AG04450 (cell line): ENCODE measurements at places on chromosomes 2 and 18.

DNA sequence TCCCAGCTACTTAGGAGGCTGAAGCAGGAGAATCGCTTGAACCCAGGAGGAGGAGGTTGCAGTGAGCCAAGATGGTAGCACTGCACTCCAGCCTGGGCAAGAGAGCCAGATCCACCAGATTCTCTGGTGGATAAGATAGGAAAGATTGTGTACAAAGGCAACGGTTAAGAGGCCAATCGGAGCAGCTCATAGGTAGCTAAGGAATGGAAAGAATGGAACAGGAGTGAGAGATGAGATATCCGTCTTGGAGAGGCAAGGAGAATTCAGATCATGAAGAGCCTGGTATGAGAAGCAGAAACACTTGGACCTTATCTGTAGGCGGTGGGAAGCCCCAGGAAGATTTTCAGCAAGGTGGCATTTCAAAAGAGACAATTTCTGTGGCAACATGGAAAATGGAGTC lies 27.1 kb downstream of the TTR start:
- no peak for DNase-seq

DNA sequence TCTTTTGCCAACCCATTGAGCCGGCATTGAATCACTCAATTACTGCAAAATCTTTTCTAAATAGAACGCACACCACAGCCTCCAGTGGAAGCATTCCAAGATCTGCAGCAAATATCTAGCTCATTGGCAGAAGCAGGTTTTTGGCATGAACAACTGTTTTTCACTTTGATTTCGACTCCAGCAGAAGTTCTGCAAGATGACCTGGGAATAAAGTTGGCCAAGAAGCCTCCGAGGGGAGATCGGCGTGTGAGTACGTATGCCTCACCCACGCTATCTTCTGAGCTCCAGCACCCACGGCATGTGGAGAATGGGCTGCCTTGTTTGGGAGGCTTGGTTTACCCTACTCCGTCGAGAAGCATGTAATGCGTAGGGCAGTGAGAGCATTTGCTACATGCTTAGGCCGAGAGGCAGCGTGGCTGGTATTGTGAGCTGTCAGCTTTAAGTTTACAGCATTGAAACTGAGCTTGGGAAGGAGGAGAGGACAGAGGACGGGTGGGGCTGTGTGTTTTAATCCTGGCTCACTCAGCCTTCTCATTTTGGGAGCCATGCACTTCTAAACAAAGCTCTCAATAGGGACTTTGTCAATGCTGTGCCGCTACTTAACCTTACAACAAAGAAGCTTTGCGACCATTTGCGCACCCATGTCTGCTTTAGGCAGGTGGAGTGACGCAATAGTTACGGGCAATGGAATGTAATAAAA lies 10.5 kb downstream of the PCARE start:
- DNase-seq = peak; percentile 49

GRCh38 chr2:157231476-157231875 lies 26.0 kb upstream of the GALNT5 start:
- no peak for DNase-seq

DNA sequence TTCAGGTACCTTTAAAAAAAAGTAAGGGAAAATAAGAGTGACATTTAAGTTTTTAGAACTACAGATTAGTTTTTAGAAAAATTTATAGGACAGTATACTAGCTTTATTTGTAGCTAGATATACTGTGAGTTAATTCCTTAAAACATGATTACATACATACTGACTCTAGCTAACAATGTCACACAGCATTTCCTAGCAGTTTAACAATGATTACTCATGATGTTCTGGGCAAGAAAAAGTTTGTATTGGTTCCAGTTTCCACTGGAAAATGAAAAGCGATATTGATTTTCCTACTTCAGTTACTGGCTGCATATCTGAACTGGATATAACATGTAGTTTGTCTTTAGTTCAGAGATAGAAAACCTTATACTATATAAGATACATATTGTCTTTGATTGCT lies 19.4 kb downstream of the SLC39A6 start:
- no peak for DNase-seq

- no peak for DNase-seq
These were observed 36.3 kb downstream of the SMAD2 start for GRCh38 chr18:47893939-47894699.

- no peak for DNase-seq
These were observed 15.5 kb downstream of the HEATR5B start for GRCh38 chr2:37068686-37069085.

DNA sequence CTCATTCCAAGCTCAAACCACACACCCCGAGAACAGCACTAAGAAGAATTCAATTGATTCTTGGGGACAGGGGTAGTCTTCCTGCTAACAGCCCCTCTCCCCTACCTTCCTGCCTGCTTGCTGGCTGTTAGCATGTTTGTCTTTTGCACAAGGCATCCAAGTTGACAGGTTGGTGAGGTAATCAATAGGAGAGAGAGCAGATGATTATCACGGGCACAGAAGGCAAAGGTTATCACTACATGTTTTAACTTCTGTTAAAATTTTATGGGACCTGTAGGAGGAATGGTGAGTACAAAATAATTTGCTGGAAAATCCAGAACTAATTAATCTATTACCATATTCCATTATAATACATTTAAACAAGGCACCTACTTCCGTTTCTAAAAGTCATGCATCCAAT lies 442.1 kb upstream of the TCF4 start:
- no peak for DNase-seq

DNA sequence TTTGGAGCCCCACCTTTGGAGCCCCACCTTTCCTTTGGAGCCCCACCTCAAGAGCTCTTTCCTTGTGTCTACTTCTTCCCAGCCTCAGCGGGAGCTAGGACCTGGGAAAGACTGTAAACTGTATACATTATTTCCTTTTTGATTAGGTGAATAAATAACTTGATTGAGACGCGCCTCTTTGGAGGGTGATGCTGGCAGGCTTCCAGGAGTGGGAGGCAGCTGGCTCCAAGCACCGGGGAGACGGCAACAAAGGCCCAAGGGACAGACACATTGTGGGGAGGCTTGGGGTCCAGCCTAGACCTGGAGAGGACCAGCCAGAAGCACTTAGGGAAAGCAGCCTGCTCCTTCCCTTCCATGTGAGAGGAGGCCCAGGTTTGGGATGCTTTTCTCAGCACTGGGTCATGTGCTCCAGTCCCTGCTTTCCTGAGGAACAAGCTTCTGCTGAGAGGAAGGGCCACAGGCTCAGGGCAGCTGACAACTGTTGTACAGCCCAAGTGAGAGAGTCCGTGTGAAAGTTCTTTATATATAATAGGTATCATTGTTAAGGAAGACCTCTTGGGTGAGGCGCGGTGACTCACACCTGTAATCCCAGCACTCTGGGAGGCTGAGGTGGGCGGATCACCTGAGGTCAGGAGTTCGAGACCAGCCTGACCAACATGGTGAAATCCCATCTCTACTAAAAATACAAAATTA lies 297.2 kb upstream of the SLC14A2 start:
- DNase-seq = no peak

DNA sequence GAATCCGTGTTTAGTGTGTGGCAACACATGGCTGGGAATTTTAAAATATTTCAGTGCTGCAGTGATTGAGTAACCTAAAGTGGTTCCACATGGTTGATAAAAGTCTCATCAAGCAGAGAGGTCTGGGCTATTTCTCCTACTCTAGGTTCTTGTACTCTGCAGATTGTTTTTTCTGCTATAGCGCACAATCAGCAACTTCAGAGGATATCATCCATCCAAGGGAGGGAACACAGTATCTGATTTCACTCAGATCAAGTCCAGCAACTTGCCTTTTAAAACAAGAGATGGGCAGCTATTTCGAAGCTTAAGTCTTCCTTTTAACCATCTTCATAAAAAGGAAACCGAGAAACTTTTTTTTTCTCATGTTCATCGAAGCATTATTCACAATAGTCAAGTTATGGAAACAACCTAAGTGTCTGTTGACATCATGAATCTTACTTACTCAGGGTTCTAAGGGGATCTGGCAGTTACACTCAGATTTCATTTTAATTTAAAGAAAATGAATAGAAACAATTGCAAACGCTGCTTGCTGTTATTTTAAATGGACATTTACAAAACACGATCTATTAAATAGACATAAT lies 172.7 kb upstream of the TRIB2 start:
- no peak for DNase-seq

GRCh38 chr2:69271831-69272257 lies 115.2 kb downstream of the GFPT1 start:
- peak; percentile 46 for DNase-seq

DNA sequence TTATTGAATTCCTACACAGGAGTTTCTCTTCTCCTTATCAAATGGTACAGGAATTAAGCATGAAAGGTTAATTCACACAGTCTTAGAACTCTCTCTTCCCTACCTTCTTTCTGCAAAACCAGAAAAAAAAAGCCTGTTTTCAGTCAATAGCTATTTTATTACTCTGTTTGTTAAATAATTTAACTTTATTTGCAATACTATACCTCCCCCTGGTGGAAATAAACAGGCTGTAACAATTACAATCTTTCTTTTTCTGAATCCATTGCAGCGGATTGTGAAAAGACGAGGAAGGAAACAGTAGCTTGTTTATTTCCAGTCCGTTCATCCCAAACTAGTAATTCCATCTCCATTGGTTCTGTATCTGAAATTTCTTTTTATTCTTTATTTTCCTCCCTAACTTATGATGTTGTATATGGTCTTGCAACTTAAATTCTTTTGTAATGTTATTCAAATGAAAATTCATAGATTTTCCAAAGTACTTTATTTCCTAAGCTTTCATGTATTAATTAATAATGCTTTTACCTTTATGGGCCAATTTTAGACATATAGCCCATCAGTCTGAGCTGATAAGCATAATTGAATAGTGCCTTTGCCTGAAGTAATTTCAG lies 165.2 kb downstream of the SH3BP4 start:
- no peak for DNase-seq

- DNase-seq = no peak
These were observed 283.2 kb upstream of the MEX3C start for GRCh38 chr18:51480407-51481261.

DNA sequence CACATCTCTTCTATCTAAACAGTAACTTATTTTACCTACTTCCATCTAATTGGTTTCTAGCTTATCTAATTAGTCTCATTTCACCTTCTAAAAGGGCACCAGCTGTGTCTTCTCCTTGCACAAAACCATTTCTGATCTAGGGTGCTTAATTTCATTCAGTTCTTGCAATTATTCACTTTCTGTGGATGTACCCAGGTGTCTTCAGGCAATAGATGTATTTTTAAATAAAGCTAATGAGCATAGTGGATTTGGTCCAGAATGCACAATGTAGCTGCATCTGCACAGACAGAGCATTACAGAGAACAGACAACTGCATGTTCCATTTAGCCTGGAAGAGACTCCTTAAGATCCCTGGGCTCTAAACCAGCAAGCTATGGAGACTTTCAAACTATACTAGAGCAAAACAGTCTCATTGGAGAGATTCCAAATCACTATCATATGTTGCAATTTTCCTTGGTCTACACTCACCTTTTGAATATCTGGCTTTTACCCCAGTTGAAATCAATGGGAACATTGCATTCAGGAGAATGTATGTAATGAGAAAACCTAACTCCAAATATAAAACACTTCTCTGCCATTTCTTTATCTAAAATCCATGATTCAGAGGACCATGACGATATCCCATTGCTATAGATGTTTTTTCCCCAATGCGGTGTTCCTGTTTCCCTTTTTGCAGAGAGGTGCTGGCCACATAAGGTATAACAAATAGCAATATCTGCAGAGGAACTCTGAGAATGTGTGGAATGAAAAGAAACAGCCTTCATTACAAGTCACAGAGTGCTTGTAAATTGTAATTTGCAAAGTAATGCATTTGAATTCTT lies 3.5 kb upstream of the RFX8 start:
- no peak for DNase-seq

GRCh38 chr18:25724997-25725396 lies 365.4 kb downstream of the SS18 start:
- no peak for DNase-seq

GRCh38 chr2:65287364-65287763 lies 59.7 kb downstream of the ACTR2 start:
- DNase-seq = no peak

GRCh38 chr2:45391866-45392265 lies 219.2 kb downstream of the SRBD1 start:
- no peak for DNase-seq

GRCh38 chr18:49303379-49303778 lies 157.1 kb downstream of the DYM start:
- DNase-seq = no peak

GRCh38 chr2:220891405-220891804 lies 680.7 kb downstream of the EPHA4 start:
- peak; percentile 62 for DNase-seq

DNA sequence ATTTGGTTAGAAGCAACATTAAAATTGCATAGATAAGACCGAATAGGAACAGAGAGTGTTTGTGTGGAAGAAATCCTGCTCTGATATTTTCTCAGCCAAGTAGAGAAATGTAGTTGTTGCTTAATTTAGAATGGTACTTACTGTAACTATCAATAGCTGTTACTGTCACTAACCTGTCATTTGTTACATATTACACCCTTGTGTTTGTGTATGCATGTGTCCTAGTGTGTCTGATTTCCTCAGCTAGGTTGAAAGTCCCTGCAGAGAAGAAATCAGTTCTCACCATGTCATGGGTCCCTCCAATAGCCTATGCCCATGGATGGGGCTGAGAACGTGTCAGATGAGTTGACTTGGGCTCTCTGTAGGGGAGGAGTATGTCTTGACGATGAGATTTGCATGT lies 94.4 kb downstream of the SPTBN1 start:
- no peak for DNase-seq

- no peak for DNase-seq
These were observed 14.1 kb downstream of the TLK1 start for GRCh38 chr2:171146633-171147032.

DNA sequence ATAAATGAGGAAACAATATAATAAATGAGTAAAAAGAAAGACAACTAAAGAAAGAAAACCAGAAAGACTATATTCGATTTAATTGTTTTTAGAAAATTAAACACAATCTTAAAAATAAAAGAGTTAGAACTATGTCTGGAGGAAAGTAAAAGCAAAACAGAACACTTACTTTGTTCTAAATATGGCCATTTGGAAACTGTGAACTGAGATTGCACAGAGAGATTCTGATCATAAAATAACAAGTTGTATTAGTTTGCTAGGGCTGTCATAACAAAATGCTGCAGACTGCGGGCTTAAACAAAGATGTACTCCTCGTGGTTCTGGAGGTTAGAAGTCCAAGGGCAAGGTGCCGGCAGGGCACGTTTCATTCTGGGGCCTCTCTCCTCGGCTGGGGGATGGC lies 128.1 kb upstream of the AQP4 start:
- DNase-seq = no peak
